ENCODE measurements at places on chromosomes 13 and 19. TPM values are rescaled to one million over a fixed set of nuclear protein-coding genes. Genes with fewer than 3 reads are reported as not detected.
A peak's percentile ranks its signal among the peaks of the same experiment; 100 is the strongest.

DNA sequence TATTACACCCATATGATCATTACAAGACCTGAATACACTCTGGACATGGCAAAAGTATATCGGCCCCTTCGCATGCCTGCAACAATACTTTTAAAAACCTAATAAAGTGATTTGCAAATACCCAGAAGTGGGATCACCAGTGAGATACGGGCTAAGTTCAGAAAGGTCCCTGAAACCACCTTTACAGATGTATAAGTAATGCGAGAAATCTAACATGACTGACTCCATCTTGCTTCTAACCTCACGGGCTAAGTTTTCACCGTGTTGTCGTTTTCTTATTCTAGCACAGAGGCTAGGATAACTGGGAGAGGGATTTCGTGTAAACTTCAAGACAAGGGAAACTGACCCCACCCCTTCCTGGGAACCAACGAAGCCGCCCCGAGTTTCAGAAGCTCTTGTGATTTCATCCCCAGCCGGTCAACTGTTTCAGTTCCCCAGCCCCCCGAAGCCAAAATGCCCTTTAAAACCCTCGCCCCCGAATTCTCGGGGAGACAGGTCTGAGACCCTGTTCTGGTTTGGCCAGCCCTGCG, 703 bp downstream of the NEK3 start:
- DNase-seq = no peak

DNA sequence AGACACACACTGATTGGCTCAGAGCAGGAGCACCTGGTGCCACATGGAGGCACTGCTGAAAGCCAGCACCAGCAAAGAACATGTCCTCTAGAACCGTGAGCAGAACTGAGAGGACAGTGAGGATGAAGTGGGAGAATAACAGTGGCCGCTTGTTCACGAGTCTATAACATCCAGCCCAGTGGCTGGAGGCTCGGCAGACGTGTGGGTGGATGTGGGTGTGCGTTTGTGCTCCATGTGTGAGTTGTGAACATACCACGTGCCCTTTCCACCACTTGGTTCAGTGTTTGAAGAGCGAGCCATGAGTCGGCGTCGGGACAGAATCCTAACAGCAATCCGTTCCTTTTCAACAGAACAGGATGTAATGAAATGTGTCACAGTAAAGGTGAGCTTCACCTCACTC, 113.0 kb downstream of the SOX1 start:
- DNase-seq = no peak

GRCh38 chr13:109241160-109241559, 545.2 kb downstream of the IRS2 start:
- no peak for DNase-seq

DNA sequence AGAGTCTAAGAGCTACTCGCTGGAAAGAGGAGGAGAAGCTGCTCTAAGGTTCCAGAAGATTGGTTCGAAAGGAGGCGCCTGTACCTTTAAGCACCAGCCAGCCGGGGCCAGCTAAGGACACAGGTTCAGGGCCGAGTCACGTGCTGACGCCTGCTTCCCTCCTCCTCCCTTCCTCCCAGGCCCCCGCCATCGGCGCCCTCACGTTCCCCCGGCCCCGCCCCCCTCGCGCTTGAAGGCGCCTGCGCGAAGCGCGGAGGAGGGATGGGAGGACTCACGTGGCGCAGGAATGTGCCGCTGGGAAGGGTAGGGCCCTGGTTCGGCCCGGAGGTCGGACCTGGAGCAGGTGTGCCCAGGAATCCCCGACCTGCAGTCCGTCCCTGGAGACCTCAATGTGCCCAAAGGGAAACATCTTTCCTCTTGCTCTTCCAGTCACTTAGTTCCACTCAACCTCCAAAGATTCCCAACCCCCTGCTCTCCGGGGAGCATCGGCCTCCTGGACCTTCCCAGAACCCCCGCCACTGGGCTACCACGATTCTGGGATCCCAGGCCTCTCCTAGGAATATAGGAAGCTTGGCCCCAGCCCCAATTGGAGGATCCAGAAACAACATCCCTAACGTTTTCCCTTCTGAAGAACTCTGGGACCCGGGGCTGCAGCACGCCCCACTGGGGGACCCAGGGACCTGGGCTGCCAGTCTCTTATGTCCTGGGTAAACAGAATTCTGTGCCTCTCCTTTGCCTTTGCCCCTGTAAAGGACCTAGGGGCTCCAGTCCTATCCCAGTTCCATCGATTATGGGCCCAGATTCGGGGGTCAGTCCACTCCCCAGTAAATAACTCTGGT, 2.5 kb downstream of the DBP start:
- peak; percentile 64 for DNase-seq

GRCh38 chr13:99000137-99000536, 22.3 kb upstream of the DOCK9 start:
- no peak for DNase-seq

- DNase-seq = no peak
Observed at GRCh38 chr19:48852292-48852691, 16.0 kb upstream of the HSD17B14 start.

DNA sequence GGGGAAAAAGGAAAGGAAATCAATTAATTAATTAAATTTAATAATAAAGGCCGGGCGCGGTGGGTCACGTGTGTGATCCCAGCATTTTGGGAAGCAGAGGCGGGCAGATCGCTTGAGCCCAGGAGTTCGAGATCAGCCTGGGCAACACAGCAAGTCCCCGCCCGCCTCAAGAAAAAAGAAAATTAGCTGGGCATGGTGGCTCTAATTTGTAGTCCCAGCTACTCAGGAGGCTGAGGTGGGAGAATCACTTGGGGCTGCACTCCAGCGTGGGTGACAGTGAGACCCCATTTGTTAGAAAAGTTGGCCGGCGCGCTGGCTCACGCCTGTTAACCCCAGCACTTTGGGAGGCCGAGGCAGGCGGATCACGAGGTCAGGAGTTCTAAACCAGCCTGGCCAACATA, 733 bp upstream of the CD320 start:
- DNase-seq = no peak

DNA sequence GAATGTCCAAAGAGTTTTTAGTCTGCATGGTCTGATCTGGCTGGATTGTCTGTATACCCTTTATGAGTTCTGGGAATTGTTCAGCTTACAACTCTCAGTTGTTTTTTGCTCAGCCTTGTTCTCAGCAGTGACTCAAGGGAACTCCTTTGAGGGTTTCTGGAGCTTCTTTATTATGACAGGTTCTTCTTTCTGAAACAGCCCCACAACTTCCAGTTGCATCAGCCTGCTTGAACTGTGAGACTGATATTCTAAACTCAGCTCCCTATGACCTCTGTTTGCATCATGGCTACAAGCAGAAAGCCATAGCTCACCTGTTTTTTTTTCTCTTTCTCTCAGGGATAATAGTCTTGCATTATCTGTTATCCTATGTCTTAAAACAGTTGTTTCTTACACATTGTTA, 85.0 kb downstream of the TDRD3 start:
- DNase-seq = no peak

DNA sequence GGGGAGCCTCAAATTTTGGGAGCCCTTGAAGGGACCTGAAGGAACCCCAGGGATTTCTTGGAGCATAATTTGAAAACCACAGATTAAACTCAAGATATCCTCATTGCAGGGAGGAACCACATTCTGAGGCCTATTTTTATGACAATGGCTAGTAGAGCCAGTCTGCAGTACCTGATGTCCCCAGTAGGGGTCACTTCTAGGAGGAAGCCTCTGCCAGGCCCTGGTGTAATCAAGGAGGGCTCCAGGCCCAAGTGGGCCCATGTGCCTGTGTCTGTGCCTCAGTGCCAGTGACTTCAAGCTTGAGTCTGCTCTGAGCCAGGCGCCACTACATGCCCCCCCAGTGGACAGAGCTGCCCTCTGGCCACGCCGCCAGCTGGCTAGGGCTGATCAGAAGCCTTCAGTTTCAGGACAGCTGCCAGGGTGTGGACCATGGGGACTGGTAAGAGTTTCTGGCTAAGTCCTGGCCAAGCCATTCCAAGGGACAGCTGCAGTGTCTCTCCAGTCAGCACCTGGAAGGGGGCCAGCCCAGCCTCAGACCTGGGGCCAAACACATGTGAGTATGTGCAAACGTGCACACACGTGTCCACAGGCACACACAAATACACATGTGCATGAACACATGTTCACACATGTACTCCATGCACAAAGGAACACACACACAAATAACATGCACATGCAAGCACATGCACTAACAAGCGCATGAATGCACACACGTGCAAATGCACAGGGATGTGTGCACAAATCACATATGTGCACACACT, 20.5 kb upstream of the SLC7A10 start:
- no peak for DNase-seq

DNA sequence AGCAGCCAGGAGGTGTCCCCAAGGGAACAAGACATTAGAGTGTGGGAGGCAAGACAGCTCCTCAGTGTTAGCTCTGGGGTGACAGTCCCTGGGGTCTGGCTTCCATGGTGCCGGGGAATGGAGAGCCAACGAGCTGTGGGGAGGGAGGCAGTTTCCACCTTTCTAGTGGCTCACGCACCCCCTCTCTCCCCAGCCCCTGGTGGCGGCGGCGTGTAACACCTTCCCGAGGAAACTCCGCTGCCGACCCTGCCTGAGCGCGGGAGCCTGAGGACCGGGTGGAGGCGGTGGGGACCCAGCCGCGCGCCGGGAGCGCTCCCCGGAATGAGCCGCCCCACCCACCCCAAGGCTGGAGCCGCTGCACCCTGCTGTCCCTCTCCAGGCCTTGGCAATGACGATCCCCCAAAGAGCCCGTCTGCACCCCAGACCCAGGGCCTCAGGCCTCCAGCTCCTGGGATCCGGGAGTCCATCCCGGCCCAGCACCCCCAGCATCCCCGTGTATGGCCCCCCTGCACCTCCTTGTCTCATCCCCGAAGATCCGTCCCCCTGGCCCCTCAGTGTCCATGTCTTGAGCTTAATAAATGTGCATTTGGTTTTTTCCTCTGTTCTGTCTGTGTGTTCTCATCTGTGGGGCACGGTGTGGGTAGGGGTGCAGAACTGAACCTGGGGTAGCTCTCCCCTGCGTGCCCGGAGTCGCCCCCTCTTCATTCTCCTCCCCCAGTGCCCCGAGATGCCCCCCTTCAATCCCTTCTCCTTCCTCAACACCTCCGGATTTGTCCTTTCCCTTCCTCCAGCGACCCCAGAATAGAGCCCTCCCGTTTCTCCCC, 622 bp upstream of the FXYD5 start:
- DNase-seq = no peak

DNA sequence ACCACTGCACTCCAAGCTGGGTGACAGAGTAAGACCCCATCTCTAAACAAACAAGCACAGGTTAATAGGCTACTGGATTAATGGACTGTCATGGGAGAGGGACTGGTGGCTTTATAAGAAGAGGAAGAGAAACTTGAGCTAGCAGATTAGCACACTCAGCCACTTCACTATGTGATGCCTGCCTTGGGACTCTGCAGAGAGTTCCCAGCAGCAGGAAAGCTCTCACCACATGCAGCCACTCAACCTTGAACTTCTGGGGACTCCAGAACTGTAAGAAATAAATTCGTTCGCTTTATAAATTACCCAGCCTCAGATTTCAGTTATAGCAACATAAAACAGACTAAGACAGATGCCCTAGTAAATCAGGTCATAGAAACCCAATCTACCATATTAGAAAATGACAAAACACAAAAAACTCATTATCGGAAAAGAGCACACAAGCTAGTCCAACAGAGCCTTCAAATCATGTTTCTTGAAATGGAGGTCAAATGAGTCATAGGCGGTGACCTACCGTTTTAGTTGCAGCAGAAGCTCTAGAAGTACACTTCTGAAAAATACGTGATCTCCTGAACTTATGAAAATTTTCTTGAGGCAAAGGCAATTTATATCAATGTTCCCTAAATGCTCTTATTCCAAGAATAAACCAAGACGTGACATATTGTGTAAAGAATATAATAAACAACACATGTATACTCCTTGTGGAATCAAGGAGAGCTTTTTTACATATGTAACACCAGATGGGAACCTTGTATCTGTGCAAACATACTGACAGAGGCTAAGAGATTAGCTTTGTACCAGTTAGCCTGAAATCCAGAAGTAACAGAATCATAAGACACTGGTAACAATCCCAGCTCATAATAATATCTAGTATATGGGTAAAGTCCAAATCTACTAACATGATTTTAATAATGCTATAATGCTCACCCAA, 340.9 kb upstream of the SGCG start:
- DNase-seq = no peak

DNA sequence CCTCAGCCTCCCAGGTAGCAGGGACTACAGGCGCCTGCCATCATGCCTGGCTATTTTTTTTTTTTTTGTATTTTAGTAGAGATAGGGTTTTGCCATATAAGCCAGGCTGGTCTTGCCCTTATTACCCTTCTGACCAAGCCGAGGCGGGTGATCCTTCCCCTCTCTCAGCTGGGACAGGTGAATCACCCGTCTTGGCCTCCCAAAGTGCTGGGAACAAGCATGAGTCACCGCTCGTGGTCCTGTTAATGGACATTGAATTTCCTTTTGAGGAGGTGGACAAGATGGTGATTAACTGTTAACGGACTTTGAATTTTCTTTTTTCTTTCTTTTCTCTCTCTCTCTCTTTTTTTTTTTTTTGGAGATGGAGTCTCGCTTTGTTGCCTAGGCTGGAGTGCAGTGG, 10.6 kb downstream of the CD70 start:
- peak; percentile 92 for DNase-seq

GRCh38 chr19:18789883-18790565, 1.1 kb downstream of the COMP start:
- DNase-seq = no peak

GRCh38 chr13:26494571-26495195, 62.8 kb upstream of the WASF3 start:
- no peak for DNase-seq

DNA sequence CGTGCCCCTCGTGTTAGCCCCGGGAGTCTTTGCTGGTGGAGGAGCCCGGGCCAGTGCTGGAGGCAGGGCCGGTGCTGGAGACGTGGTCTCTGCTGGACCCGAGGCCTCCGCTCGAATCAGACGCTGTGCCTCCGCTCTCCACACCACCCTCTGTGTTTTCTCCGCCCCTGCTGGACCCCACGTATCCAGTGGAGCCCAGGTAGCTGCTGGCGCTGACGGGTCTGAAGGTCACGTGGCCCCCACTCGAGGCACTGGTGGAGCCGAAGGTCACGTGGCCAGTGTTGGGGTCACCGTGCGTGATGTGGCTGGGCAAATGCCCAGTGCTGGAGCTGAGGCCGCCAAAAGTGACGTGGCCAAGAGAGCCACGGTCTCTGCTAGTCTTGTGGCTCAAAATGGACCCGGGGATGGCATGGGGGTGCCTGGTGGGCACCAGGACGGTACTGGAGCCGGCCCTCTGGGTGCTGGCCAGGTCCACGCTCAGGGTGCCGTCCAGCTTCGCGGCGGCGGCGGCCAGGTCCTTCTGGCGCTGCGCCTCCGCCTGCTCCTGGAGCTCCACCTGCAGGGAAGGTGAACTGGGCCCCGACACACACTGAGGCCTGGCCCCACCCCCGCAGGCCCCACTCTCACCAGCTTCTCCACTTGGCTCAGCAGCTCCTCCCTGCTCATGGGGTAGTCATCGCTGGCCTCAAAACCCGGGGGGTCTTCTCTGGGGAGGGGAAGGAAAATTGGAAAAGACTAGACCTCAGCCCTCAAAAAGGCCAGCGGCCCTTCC, 27.3 kb downstream of the ZNF114 start:
- no peak for DNase-seq

GRCh38 chr13:32783067-32783466, 196.8 kb downstream of the PDS5B start:
- no peak for DNase-seq

- no peak for DNase-seq
Observed at GRCh38 chr19:46195104-46195503, 34.4 kb upstream of the IGFL1 start.

GRCh38 chr19:11225172-11225571, 14.2 kb upstream of the ANGPTL8 start:
- DNase-seq = no peak

Gene CASP14
- total RNA-seq = not detected

Gene CAPN12
- total RNA-seq = 0.51 TPM

Gene DMKN
- total RNA-seq = 195 TPM

Gene IGFL3
- total RNA-seq = not detected

Gene PEG3
- total RNA-seq = 9.5 TPM

Gene ODAD3
- total RNA-seq = 0.40 TPM

Gene ZNF563
- 9.7 TPM for total RNA-seq

Gene RGL3
- total RNA-seq = 19.0 TPM
